Esophagus squamous epithelium (tissue), 5 donors: ENCODE measurements at places on chromosomes 6 and 20. TPM values are rescaled to one million over a fixed set of nuclear protein-coding genes. Genes with fewer than 3 reads are reported as not detected.

The SMOC2 gene
- 5.8 TPM for total RNA-seq

The PTCHD4 gene
- total RNA-seq = 0.22 TPM

The MYO6 gene
- total RNA-seq = 22.1 TPM

The SPAG4 gene
- 0.44 TPM for total RNA-seq

The NR2E1 gene
- total RNA-seq = not detected

The TRIM15 gene
- not detected for total RNA-seq

The MUC21 gene
- total RNA-seq = 322 TPM

The KCNQ5 gene
- total RNA-seq = 0.59 TPM

The SMLR1 gene
- total RNA-seq = not detected

The CRIP3 gene
- total RNA-seq = 0.72 TPM

The SLC22A3 gene
- total RNA-seq = 5.5 TPM

The CALHM4 gene
- total RNA-seq = not detected

The SLC32A1 gene
- not detected for total RNA-seq

The STMND1 gene
- total RNA-seq = not detected

The NCR2 gene
- 0.26 TPM for total RNA-seq

The GGTLC1 gene
- not detected for total RNA-seq

The LHFPL5 gene
- not detected for total RNA-seq

The PHACTR3 gene
- 0.45 TPM for total RNA-seq

The IL17F gene
- not detected for total RNA-seq

The ZNFX1 gene
- total RNA-seq = 12.8 TPM

The TMEM14B gene
- 56.5 TPM for total RNA-seq

The RHAG gene
- total RNA-seq = not detected

The LY6G6C gene
- total RNA-seq = 14.6 TPM

The ADGRB3 gene
- 1.1 TPM for total RNA-seq

The ZNF334 gene
- total RNA-seq = 1.1 TPM

The SERINC1 gene
- total RNA-seq = 56.2 TPM

The RIMS4 gene
- total RNA-seq = 0.32 TPM

The GNL1 gene
- 37.2 TPM for total RNA-seq

The OR2J3 gene
- not detected for total RNA-seq

The PAX1 gene
- total RNA-seq = 0.19 TPM

The CDK19 gene
- 10.8 TPM for total RNA-seq

The OOEP gene
- 0.35 TPM for total RNA-seq

The COL11A2 gene
- 0.23 TPM for total RNA-seq

The PCNA gene
- 64.5 TPM for total RNA-seq

The CAPN11 gene
- total RNA-seq = not detected

The CALHM5 gene
- 1.00 TPM for total RNA-seq

The NRSN1 gene
- total RNA-seq = not detected

The FAM83C gene
- total RNA-seq = 38.5 TPM

The RAB44 gene
- total RNA-seq = 0.11 TPM

The DNAJC5 gene
- total RNA-seq = 58.7 TPM

The HMGN3 gene
- total RNA-seq = 51.9 TPM

The PPP1R3G gene
- 3.0 TPM for total RNA-seq

The ALDH8A1 gene
- 0.13 TPM for total RNA-seq
